ENCODE measurements at places on chromosomes 7 and 10.

- no peak for DNase-seq
These were observed 110.6 kb upstream of the PRR15 start for GRCh38 chr7:29453021-29453420.

DNA sequence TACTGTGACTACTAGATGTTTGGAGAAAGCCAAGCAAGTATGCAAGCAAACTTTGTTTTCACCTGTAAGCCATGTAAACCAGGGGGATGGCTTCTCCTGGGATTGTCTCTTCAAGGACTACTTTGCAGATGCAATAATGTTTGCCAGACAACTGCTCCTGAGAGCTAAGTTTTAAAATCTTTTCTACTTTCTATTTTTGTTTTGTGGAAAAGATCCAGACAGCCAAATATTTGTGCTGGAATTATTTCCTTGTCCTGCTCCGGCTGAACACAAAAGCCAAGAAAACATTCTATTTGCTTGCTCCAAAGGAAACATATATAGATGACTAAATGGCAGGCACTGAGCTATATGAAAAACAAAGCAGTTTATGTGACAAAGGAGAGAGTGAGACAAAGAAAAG, 51.6 kb downstream of the TFPI2 start:
- no peak for DNase-seq

DNA sequence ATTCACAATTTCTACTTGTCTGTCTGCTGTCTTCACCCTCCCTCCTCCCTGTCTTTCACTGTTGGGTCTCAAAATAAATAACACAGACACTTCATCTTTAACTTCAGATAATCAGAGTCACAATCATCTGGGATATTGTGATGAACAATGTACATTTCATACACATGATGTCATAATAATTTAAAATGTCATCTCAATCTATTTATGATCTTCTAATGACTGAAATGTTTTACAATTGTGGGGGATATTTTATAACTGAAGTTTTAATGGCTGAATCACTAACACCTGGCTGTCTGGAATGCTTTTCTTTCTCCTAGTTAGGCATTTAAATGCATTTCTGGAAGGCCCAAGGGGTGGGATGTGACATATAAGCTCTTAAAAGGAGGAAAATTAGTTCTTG, 859.8 kb downstream of the LRMDA start:
- DNase-seq, result no peak

DNA sequence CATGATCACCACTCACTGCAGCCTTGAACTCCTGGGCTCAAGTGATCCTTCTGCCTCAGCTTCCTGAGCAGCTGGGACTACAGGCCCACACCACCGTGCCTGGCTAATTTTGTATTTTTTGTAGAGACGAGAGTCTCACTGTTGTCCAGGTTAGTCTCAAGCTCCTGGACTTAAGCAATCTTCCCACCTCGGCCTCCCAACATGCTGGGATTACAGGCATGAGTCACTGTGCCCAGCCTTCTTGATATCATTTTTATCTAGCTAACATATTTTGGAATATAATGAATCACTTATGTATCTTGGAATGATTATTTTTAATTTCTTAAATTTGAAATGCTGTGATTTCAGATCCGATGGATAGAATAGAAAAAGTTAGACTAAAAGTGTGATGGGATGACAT, 18.4 kb downstream of the ARL4A start:
- no peak for DNase-seq

- DNase-seq, result no peak
These were observed 89.7 kb downstream of the HIPK2 start for GRCh38 chr7:139687980-139688632.

GRCh38 chr7:117640465-117640864, 160.6 kb downstream of the CFTR start:
- DNase-seq, result no peak

- no peak for DNase-seq
These were observed 64.1 kb downstream of the ABLIM1 start for GRCh38 chr10:114593816-114594468.

GRCh38 chr10:38605153-38605661, 511.1 kb downstream of the ZNF37A start:
- no peak for DNase-seq

DNA sequence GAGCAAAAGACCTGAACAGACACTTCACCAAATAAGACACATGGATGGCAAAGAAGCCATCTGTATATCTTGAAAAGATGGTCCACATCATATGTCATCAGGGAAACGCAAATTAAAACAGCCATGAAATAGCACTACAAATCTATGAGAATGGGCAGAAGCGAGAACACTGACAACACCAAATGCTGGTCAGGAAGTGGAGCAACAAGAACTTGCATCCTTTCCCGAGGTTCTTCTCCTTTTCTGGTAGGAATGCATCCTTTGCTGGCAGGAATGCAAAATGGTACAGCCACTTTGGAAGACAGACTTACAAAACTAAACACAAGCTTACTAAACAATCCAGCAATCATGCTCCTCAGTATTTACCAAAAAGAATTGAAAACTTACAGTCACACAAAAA, 60.0 kb downstream of the PIK3AP1 start:
- no peak for DNase-seq

GRCh38 chr7:42699380-42700178, 212.3 kb downstream of the C7orf25 start:
- DNase-seq, result no peak

DNA sequence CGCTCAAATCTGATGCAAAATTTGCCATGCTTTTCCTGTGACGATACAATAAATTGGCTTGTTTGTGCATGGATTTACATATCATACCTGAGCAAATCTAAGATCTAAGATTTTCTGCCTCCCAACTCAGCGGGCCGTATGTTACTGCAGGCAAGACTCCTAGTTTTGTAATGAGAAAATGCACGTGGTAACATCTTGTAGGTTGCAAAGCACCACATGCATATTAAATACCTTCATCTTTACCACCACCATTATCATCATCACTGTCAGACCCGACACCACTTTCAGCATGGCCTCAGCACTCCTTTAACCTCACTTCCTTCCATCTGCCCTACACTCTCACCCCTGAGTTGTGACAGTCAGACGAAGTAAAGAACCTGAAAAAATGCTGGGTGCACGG, 202.2 kb downstream of the FRMD4A start:
- no peak for DNase-seq

DNA sequence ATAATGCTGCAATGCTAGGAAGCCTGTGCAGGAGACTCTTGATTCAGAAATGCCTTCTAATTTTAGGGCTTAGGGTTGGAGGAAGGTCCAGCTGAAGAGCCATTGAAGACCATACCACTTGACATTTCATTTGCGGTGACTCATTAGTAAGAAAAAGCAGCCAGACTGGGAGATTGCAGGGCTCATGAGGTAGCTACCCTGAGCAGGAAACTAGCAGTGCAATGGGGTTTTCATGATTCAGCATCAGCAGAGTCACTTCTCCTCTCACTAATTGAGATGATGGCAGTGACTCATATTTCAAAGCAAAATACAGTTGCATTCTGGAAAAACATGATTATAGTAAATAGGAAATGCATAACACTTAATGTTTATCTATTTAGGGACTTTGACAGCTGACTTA, 434.1 kb downstream of the DNAJB9 start:
- no peak for DNase-seq

Measured in skeletal muscle cell (primary cell).